ENCODE measurements at places on chromosomes 4 and X.

GRCh38 chr4:4752025-4752424 lies 107.4 kb upstream of the MSX1 start:
- DNase-seq = no peak

DNA sequence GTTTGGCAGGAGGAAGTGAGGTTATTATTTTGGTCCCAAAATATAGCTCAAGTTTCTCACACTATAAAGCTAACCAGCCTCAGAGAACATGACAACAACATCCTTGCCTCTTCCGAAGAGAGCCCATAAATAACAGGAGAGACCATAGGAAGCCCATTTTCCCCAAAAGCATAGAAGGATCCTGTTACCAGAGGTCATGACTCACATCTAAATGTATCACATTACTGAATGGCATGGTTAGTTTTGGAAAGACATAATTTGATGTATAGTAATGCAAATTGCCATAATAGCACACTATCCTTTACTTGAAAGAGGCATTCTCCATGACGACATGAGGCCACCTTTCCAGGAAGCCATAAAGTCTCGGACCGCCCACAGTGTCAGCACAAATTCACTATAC lies 238.8 kb upstream of the GRIA3 start:
- DNase-seq = no peak

- DNase-seq = no peak
Measured at GRCh38 chr4:135282676-135283075, 1081.1 kb upstream of the PABPC4L start.

DNA sequence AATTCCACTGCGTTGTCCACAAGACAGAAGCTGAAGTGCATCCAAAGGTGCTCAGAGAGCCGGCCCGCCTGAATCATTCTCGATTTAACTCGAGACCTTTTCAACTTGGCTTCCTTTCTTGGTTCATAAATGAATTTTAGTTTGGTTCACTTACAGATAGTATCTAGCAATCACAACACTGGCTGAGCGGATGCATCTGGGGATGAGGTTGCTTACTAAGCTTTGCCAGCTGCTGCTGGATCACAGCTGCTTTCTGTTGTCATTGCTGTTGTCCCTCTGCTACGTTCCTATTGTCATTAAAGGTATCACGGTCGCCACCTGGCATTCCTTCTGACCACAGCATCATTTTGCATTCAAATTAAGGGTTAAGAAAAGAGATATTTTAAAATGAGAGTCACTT lies 115.5 kb downstream of the NFKB1 start:
- no peak for DNase-seq

GRCh38 chrX:136028383-136028984 lies 43.2 kb downstream of the SLC9A6 start:
- no peak for DNase-seq

GRCh38 chrX:6026980-6027379 lies 201.7 kb downstream of the NLGN4X start:
- DNase-seq = no peak

GRCh38 chr4:44651425-44651824 lies at the start of gene YIPF7:
TSS of gene YIPF7 (minus strand) at chr4:44651625. CDS start at chr4:44650100, 1,525 bp downstream.
- no peak for DNase-seq

- no peak for DNase-seq
Measured at GRCh38 chrX:105488716-105489115, 268.2 kb upstream of the TEX13A start.

GRCh38 chrX:103467156-103467555 lies 52.1 kb downstream of the RAB40A start:
- no peak for DNase-seq

- DNase-seq = no peak
Measured at GRCh38 chr4:109026588-109026987, 263.7 kb upstream of the ETNPPL start.

DNA sequence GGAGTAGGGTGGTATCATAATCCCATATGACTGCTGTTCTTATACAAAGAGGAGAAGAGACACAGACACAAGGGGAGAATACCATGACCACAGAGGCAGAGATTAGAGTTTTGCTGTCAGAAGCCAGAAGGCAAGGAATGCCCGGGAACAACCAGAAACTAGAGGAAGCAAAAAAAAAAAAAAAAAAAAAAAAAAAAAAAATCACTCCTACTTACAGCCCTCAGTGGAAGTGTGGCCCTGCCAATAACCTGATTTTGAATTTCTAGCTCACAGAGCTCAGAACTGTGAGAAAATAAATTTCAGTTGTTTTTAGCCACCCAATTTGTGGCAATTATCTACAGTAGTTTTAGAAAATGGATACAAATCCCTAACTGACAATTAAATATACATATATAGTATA lies 30.4 kb upstream of the UBE2NL start:
- DNase-seq = no peak

DNA sequence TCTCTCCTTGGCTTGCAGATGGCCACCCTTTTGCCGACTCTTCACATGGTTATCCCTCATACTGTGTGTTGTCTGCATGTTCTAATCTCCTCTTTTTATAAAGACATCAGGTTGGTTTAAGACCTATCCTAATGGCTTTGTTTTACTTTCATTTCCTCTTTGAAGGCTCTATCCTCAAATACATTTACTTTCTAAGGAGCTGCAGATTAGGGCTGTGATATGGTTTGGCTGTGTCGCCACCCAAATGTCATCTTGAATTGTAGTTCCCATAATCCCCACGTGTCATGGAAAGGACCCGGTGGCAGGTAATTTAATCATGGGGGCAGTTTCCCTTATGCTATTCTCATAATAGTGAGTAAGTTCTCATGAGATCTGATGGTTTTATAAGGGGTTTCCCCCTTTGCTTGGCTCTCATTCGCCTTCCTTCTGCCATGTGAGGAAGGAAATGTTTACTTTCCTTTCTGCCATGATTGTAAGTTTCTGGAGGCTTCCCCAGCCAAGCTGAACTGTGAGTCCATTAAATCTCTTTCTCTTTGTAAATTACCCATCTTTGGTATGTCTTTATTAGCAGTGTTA lies 204.5 kb downstream of the RELL1 start:
- no peak for DNase-seq

- no peak for DNase-seq
Measured at GRCh38 chrX:1140236-1140681, 72.2 kb downstream of the CRLF2 start.

- no peak for DNase-seq
Measured at GRCh38 chrX:123422875-123423274, 238.8 kb downstream of the GRIA3 start.

- DNase-seq = no peak
Measured at GRCh38 chrX:28697732-28698131, 110.5 kb downstream of the IL1RAPL1 start.

DNA sequence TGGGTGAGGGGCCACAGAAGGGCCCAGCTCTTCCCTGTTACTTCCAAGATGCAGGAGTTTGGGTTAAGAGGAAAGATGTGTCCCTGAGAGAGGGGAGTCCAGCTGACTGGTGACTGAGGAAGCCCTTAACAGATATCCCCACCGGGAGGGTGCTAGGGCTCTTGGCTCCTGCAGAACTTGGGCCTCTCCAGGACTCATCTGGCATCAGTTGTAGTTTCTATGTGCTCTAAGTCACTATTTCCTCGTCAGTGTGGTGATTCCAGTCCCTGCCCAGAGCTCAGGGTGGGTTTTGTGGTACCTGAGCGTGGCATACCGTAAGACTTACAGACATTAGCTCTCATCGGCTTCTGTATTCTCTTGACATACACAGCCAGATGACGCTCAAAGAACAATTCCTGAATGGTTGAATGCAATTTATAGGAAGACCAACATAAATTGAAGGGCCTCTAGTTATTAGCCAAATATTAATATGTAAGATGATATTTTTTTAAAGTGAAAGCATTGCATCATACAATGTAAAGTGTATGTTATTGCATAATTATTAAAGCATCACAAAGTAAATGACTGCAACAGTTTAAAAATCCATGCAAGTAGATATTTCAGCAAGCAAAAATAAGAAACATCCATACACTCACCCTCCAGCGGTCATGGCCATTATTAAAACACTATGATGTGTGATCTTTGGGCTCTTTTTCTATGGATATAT lies 195.5 kb downstream of the PTTG2 start:
- DNase-seq = no peak

GRCh38 chrX:155070038-155070437 lies 898 bp downstream of the CMC4 start:
- DNase-seq = no peak

GRCh38 chr4:184450045-184450444 lies 24.3 kb downstream of the IRF2 start:
- no peak for DNase-seq

DNA sequence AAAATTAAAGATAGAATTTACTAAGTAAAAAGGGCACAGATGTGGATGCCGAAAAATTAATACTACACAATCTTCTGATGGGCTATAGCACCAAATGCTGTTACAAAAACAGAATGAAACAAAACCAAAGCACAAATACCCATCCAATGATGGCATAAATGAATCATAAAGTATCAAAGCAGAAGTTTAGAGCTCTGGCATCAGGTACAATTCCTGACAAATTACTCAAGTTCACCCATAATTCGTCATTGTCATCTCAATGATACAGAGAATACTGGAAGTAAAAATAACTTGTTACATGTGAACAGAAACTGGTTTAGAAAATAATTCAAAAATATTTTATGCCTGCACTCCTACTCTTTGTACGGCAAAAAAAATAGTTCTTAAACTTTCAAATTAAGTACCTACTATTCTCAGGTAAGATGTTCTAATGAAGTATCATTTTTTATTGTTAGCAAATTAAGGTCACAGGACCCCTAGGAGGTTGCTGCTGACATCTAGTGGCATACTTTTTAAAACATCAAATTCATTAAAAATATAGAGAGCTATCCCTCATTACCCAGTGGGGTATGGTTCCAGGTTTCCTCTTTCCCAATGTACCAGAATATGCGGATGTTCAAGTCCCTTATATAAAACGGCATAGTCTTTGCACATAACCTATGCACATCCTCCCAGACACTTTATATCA lies 126.1 kb downstream of the INPP4B start:
- no peak for DNase-seq

DNA sequence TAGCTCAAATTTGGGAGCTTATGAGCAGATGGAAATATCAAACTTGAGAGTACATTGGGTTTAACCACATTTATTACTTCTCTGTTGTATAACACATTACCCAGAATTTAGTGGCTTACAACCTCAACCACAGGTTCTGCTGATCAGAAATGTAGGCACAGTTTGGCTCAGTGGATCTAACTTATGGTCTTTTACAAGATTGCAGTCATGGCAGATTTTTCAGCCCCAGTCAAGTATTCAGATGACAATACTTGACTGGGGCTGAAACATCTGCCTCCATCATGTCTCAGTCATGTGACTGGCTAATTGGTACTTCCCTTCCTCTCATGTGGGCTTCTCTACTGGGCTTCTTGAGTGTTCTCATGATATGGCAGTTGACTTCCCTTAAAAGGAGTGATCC lies 44.0 kb upstream of the ADAD1 start:
- no peak for DNase-seq

DNA sequence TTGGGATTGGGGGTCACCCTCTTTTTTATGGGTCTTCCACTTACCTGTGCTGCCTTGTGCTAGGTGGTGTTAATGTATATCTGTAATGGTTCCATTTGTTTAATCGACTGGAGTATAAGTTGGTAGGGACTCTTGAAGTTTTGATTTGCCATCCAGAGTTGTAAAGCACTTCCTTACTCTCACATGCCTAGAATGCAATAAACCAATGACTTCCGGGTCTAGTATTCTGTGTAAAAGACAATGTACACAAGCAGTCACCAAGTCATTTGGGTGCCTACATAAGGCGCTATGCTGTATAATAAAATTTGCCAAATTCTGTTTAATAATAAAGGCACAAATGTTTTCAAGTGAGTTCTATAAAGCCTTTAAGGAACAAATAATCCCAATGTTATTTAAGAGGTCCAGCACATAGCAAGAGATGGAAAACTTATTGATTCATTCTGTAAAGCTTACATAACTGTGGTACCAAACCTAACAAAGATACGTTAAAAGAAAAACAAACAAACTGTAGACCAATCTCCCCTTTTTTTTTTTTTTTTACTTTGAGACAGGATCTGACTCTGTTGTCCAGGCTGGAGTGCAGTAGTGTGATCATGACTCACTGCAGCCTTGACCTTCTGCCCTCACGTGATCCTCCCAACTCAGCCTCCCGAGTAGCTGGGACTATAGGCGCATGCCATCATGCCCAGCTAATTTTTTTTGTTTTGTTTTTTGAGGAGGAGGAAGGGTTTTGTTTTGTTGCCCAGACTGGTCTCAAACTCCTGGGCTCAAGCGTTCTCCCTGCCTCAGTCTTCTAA lies 41.5 kb upstream of the HPRT1 start:
- no peak for DNase-seq

DNA sequence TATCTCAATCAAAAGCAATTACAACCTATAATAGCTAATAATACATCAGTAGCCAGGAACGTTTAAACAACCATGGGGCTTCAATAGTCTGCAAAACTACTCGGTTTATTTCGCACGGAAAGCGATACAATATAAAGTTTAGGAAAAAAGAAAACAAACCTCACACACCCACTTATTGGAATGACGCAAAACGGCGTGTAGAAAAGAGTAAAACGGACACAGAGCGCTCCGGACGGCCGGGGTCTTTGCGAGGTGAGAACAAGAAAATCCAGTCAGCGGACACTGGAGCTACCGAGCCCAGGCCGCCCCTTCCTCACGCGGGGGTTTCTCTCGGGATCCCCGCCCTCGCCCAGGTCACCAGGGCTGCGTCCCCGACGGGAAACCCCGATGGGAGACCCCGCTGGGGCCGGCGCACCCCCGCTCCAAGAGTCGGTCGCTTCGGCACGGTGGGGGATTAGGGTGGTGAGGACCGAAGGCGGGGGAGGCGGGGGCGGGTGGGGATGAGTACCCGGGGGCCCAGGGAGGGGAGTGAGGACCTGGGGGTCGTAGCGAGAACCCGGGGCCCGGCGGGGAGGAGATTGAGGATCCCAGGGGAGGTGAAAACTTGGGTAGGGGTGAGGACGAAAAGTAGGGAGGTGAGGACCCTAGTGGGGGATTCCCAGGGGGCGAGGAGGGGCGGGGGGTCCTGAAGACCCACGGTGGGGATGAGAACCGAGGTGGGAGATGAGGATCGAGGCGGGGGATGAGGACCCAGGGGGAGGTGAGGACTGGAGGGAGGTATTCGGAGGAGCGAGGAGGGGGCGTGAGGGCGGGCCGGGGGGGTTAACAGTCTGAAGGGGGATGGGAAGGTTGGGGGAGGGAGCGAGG lies 737 bp downstream of the NELFA start:
- DNase-seq = no peak

DNA sequence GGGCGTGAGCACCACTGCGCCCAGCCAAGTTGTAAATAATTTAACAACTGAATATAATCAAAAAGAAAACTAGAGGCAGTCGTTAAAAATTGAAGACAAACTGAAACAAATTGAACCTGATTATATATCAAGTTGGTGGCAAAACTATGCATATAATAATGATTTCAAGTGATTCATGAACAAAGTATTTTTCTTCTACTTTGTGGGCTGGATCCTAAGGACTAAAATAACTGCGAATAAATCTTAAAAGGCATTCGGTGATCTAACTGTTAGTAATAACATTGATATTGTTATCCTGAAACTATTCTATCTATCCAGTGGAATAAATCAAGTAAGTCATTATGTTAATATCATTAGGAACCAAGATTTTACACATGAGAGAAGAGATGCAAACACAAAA lies 21.2 kb upstream of the USP9X start:
- DNase-seq = no peak

Data from stimulated activated CD4-positive, alpha-beta T cell treated with anti-CD3 and anti-CD28 coated beads, TNF-alpha, amount 100 ng/mL, for 4 hours (primary cell).